CD8-positive, alpha-beta memory T cell (primary cell): ENCODE measurements at places on chromosomes 7 and 10.

DNA sequence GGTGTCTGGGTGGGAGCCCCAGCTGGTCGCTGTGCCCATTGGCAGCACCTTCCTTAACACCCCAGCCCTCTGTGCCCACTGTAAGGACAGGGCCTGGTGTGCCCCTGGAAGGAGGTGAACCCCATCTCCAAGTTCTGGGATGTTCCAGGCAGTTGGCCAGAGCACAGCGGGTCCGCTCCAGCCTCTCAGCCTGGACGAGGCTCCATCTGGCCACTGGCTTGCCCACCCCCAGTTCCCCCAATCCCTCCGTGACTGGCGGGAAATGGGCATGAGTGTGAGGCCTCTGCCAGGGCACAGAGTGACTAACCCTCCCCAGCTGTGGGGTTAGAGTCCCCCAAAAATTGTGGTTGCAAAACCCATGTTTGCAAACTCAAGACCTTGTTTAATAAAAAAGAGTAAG lies 15.6 kb downstream of the GRIFIN start:
- DNase-seq, result no peak

DNA sequence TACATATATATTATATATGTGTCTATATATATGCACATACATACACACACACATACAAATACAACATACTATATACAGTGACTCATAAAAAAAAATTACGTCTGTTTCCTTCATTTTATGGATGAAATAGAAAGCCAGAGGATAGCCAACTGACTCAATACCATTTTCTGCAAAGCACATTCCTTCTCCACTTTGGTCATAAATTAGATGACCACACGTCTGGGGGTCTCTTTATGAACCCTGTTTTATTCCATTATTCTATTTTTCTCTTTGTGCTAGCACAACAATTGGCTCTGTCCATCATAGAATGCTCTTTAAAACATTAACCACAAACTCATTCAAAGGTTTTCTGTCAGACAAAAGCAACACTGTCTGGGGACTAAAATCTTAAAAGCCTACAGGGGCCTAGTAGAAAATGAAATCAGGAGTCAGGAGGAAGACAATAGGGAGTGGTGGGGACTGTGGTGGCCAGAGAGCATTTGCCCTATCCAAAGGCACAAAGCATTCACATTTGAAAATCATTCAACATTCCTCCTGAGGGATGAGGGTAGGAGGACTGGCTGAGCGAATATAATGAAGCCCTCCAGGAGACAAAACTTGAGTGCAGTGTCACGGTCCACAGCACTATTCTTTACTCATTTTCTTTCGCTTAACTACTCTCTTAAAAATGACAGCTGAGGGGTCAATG lies 4.3 kb downstream of the CUBN start:
- no peak for DNase-seq

DNA sequence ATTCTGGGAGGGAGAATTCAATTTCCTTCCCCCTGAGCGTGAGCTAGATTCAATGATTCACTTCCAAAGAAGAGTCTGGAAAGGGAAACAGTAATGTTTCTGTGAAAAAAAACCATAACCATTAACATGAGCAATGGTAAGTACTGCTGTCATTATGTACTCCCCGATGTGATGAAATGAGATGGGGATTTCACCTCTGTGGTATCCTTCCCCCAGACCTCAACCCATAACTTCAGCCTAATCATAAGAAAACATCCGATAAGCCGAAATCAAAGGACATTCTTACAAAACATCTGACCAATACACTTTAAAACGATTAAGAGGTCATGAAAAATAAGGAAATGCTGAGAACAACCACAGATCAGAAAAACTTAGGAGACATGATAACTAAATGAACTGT lies 27.2 kb downstream of the EZH2 start:
- DNase-seq, result no peak

DNA sequence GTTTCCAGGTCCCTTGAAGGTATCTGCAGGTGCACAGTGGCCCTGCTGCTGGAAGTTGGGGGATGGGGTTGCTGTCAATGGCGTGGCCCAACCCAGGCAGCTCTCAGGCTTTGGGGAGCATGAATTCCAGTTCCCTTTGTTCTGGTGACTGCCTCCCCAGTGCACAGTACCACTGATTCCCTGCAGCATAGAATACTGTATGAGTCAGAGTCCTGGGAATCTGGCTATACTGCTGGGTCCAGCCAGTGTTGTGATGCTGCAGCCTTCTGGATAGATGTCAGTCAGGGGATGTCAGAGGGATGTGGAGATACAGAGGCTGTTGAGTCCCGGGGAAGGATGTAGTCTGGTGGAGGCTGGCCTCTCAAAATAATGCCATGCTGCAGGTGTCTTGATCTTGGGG lies 99.3 kb downstream of the LANCL2 start:
- no peak for DNase-seq

GRCh38 chr7:129698516-129699418 lies 87.2 kb downstream of the NRF1 start:
- no peak for DNase-seq

GRCh38 chr10:122477436-122477835 lies 16.1 kb downstream of the HTRA1 start:
- DNase-seq, result no peak

GRCh38 chr10:125584954-125585353 lies 98.0 kb downstream of the TEX36 start:
- DNase-seq, result no peak

DNA sequence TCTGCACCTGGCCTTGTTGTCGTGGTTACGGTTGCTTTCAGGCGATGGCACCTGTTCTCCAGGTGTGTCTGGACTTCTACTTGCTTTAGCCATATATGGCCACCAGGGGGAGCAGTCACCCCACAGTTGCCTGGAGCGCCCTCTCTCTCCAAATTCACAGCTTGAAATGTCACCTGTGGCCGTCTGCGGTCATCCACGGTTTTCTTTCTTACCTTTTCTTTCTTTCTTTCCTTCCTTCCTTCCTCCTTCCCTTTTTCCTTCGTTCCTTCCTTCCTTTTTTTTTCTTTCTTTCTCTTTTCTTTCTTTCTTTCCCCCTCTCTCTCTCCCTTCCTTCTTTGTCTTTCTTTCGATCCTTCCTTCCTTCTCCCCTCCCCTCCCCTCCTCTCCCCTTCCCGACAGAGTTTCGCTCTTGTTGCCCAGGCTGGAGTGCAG lies 150.5 kb upstream of the VKORC1L1 start:
- peak; percentile 56 for DNase-seq

- no peak for DNase-seq
These were observed 68.7 kb upstream of the PRKG1 start for GRCh38 chr10:51005551-51005950.

DNA sequence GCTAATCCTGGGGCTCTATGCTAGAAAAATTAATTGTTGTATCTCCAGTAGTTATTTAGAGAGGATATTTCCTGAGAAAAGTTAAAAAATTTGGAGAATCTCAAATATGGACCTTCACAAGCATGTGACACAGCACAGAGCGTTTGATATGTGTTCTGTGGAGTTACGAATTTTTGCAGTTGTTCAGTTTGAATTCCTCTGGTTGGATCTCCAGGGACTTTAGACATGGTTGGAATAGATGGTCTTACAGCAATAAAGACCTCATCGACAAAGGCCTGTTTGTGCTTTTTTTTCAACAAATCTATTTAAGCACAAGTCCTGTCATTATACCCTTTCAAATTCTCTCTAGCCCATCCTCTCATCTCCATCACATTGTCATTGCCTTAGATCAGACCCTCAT lies 138.0 kb downstream of the TES start:
- DNase-seq, result no peak

DNA sequence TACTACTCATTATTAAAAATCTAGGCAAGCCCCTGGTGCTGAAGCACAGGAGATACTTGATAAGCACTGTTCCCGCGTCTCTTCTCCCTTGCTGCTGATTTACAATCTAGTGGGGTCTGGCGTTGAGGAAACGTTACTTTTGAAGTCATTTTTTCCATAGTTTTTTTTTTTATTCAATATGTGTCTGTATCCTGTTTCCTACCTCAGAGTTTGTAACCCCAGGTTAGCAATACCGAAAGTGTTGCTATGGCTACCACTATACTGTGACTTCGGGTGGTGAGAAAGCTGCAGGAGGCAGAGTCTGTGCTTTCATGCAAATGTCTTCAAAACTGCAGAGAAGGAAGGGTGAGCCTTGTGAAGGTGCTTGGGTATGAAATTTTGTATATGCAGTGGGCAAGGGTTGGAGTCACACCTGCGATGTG lies 458.8 kb upstream of the GHITM start:
- DNase-seq, result peak; percentile 45

GRCh38 chr10:110416776-110417711 lies 80.7 kb upstream of the DUSP5 start:
- DNase-seq, result no peak

DNA sequence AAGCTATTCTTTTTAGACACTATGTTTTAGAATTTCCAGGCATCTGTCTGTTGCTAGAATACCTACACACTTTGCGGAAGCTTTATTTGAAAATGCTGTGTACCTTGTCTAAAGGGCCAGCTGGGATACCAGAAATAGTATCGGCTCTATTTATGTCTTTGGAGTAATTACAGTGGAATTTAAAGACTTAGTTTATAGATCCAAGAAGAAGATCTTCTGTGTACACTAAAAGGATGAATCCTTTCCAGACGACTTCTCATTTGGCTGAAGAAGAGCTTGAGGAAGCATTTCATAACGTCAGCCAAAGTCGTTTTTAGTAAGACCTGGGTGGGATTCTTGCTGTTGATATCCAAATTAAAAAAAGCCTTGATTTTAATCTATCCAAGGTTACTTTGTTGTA lies 365.9 kb downstream of the INHBA start:
- no peak for DNase-seq

GRCh38 chr10:33858326-33858725 lies 523.9 kb upstream of the NRP1 start:
- no peak for DNase-seq

GRCh38 chr10:49080071-49080470 lies 35.3 kb downstream of the VSTM4 start:
- no peak for DNase-seq

GRCh38 chr10:62096256-62096933 lies 172.2 kb downstream of the RTKN2 start:
- no peak for DNase-seq

GRCh38 chr10:88187472-88187871 lies 324.0 kb downstream of the PTEN start:
- no peak for DNase-seq

DNA sequence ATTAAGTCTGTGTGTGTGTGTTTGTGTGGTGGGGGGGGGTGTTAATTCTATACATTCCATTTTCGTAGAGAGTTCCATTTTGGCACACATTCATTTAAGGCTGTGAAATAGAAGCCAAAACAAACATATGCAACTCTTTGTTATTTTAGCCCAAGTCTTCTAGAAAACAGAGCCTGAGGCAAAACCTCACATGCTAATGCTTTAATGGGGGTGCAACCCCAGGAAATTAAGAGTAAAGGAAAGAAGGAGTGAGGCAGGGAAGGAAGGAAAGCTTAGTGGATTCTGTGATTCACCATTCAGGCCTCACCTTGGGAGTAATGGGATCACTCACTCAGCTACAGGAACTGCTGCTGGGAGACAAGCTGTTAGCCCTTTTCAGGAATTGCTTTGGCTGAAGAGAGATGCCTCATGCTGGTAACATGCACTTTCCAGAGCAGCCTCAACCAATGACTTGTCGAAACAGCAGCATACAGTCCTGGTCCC lies 73.0 kb upstream of the CTTNBP2 start:
- DNase-seq, result no peak

GRCh38 chr7:10939237-10939910 lies 34.3 kb upstream of the PHF14 start:
- no peak for DNase-seq

GRCh38 chr10:20094226-20094976 lies 278.2 kb downstream of the PLXDC2 start:
- no peak for DNase-seq

- DNase-seq, result no peak
These were observed 24.5 kb upstream of the C1GALT1 start for GRCh38 chr7:7157887-7158271.

DNA sequence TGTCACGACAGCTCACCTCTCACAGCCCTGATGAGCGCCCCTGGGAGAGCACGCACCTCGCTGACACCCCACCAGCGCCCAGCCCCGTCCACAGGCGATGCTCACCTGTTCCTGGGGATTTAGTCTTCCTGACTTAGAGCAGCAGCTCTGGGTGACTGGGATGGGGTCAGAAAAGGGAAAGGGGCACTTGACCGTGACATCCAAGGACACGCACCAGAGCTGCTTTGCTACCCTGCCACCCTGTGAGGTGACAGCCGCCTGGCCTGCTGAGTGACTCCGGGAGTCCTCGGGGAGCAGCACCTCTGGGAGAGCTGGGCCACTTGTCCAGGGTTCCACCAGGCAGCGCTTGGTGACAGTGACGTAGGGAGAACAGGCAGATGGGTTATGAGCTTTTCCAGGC lies 148.2 kb downstream of the PRKAG2 start:
- no peak for DNase-seq

DNA sequence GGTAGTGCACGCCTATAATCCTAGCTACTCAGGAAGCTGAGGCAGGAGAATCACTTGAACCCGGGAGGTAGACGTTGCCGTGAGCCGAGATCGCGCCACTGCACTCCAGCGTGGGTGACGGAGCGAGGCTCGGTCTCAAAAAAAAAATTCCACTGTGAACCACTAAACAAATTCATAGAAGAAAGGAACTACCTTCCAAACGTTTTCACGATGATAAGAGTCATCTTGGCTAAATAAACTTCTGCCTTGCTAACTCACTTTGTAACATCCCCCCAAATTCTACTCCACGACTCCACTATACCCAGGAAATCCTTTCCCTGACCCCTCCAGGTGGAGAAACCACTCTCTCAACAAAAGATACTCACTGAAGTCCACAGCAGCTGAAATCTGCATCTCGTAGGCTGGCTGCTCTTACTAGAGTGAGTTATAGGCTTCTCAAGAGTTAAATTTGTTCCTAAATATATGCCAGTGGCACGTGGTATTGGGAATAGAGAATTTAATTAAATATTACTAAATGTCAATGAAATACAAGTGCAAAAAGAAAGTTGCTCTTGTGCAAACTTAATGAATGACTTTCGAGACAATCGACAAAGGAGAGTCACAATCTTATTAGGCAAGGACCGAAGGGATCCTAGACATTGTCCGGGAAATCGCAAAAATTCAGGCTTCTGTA lies 1.6 kb upstream of the GTF2I start:
- no peak for DNase-seq

DNA sequence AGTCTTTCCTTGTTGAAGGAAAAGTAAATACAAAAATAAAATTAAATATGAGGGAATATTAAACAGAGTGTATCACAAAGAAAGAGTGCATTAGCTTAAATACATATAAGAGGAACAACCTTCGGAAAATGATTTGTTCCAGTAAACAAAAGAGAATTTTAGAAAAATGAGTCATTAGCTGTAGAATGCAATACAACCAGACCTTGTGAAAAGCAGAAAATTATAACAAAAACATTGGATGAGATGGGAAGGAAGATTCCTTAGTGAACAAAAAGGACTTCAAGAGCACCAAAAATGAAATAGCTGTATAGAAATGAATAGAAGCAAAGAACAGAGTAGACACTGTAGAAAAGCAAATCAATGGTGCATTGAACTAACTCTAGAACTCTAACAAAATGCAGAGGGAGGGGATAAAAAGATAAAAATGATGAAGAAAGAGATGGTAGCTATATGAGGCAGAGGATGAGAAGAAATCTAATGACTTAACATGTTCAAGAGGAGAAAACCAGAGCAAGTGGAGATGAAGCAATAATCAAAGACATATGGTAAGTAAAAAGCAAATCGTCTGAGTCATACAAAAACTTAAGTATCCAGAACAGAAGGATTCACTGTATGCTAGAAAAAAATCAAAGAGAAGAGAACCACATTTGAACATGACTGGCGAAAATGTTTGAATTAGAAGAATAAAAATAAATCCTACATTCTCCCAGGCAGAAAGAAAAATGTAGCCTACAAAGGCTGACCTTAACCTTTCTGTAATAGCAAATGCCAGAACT lies 190.5 kb downstream of the TMEM26 start:
- DNase-seq, result no peak
